ENCODE measurements at places on chromosomes 7 and 10.

DNA sequence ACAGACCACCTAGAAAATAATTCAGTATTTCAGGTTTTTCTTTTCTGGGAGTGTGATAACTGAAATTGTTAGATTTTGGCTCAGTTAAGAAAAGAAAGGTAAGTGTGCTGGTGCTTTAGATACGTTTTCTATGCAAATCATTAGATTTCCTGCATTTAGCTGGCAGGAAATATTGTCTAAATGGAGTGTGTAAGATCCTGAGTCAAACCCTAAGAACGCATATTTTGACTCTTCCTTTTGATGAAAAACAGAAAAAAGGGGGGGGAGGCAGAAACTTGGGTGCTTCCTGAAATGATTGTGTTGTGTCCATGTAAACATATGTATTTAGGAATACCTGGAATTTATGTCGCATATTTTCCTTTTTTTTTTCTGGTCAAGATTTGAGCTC is 1.2 kb downstream of the GRK5 start:
- H3K4me1 ChIP-seq, result peaks cover 49% of the 10 kb centered on the region
- peak overlapping the region; percentile 87 for H3K27ac ChIP-seq
- DNase-seq, result no peak
- H3K36me3 ChIP-seq, result peaks cover 15% of the 10 kb centered on the region
- peak overlapping the region; percentile 93 for H3K4me3 ChIP-seq

DNA sequence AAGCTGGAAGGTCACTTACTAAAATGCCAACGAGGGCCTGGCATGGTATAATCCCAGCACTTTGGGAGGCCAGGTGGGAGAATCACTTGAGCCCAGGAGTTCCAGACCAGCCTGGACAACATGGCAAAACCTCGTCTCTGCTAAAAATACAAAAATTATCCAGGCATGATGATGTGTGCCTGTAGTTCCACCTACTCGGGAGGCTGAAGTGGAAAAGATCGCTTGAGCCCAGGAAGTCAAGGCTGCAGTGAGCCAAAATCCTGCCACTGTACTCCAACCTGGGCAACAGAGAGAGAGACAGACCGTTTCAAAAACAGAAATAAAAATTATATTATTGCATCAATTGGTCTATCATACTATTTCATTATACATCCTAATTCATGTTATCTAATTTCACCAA is 18.1 kb upstream of the FAM53B start:
- H3K4me1 ChIP-seq, result no peaks in the 10 kb centered on the region
- H3K27ac ChIP-seq, result no peak overlapping the region
- no peak overlapping the region for H3K4me3 ChIP-seq
- no peak for DNase-seq
- H3K36me3 ChIP-seq, result peaks cover 57% of the 10 kb centered on the region

- no peak overlapping the region for H3K4me3 ChIP-seq
- H3K36me3 ChIP-seq, result no peaks in the 10 kb centered on the region
- DNase-seq, result no peak
- H3K27ac ChIP-seq, result no peak overlapping the region
These were observed 131.1 kb downstream of the PDE1C start for GRCh38 chr7:31939076-31939475.

GRCh38 chr10:44581996-44582395 is 197.1 kb upstream of the CXCL12 start:
- no peaks in the 10 kb centered on the region for H3K4me1 ChIP-seq
- no peak overlapping the region for H3K4me3 ChIP-seq
- H3K27ac ChIP-seq, result no peak overlapping the region
- no peaks in the 10 kb centered on the region for H3K27me3 ChIP-seq
- H3K36me3 ChIP-seq, result no peaks in the 10 kb centered on the region
- DNase-seq, result no peak

DNA sequence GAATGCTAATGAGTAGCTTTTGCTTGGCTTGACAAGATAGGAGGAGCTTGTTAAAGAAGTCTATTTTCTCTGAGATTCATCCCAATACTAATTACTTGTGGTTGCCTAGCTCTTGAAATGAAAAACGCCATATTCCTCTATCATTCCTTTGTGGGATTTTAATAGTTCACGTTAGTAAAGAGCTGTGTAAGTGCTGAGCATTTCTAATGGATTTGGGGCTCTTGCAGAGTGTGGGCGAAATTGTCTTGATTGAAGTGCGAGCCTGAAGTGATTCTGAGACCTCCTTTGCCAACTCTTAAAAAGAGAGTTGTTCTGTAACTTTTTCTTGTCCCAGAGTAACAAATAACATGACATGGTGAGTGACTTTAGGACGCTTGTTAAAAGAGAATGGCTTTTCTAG is 45.2 kb downstream of the EXOC4 start:
- no peak for DNase-seq
- H3K27me3 ChIP-seq, result no peaks in the 10 kb centered on the region
- no peak overlapping the region for H3K27ac ChIP-seq
- H3K4me3 ChIP-seq, result no peak overlapping the region
- H3K4me1 ChIP-seq, result no peaks in the 10 kb centered on the region

GRCh38 chr10:118521415-118522117 is 73.9 kb downstream of the PRLHR start:
- H3K27ac ChIP-seq, result no peak overlapping the region
- H3K27me3 ChIP-seq, result peaks cover 3% of the 10 kb centered on the region
- H3K36me3 ChIP-seq, result no peaks in the 10 kb centered on the region
- no peaks in the 10 kb centered on the region for H3K4me1 ChIP-seq
- no peak overlapping the region for H3K4me3 ChIP-seq

DNA sequence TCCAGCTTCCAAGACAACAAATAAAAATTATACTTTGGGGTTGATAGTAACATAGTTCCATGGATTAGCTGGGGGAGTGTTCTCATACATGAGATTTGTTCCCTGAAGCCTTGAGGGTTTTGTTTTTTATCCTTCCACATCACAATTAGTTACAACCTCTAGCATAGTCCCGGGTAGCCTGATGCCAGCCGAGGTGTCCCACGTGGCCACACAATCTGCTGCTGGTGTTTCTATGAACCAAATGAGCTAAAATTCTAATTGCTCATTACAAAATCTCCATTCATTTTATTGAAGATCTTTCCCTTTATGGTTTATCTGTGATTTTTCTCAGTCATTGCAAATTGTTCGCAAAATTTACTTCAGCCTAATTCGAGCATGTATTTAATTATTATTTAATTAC is 84.7 kb downstream of the CACNA2D1 start:
- H3K36me3 ChIP-seq, result no peaks in the 10 kb centered on the region
- no peak overlapping the region for H3K4me3 ChIP-seq
- H3K27me3 ChIP-seq, result no peaks in the 10 kb centered on the region
- no peak overlapping the region for H3K27ac ChIP-seq
- DNase-seq, result no peak

DNA sequence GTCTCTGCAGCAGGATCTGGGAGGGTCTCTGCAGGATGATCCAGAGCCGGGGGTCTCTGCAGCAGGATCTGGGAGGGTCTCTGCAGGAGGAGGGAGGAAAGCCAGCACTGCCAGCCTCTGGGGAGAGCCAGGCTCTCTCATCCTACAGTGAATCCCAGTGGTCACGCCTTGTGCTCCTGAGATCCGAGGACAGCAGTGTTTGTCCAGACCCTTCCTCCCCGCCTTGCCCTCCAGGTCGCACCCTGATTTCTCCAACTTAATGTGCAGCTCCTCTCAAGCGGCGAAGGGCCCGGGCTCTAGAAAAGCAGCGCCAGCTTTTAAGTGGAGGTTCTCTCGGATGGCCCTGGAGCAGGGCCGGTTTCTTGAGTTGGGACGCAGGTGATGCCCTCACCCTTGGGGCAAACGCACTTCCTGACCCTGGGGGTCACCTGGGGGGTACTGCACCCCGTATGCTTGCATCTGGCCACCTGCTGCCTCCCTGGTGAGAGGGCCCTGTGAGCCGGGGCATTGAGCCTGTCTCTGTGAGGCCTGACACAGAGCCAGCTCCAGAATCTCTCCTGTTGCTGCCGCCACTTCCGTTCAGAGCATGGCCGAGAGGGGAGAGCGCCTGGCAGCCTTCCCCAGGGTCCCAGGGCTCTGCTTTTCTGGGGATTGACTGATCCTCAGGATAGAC is 111.6 kb downstream of the ACTR3B start:
- no peak overlapping the region for H3K27ac ChIP-seq
- no peaks in the 10 kb centered on the region for H3K4me1 ChIP-seq
- no peaks in the 10 kb centered on the region for H3K27me3 ChIP-seq

- H3K4me1 ChIP-seq, result peaks cover 32% of the 10 kb centered on the region
- no peak for DNase-seq
- H3K27me3 ChIP-seq, result no peaks in the 10 kb centered on the region
- H3K36me3 ChIP-seq, result peaks cover 78% of the 10 kb centered on the region
These were observed 27.8 kb downstream of the DCLRE1C start for GRCh38 chr10:14926061-14926470.

- DNase-seq, result peak; percentile 98
- H3K4me3 ChIP-seq, result peak within 1 kb of the TSS; percentile 89
- peak within 1 kb of the TSS; percentile 97 for H3K27ac ChIP-seq
- peaks cover 14% of the 10 kb centered on the region for H3K4me1 ChIP-seq
These were observed at the start of gene ZNF438 for GRCh38 chr10:31031558-31032257. ZNF438 (minus strand) TSS chr10:31031865; CDS start chr10:30877034, 154,831 bp downstream.

DNA sequence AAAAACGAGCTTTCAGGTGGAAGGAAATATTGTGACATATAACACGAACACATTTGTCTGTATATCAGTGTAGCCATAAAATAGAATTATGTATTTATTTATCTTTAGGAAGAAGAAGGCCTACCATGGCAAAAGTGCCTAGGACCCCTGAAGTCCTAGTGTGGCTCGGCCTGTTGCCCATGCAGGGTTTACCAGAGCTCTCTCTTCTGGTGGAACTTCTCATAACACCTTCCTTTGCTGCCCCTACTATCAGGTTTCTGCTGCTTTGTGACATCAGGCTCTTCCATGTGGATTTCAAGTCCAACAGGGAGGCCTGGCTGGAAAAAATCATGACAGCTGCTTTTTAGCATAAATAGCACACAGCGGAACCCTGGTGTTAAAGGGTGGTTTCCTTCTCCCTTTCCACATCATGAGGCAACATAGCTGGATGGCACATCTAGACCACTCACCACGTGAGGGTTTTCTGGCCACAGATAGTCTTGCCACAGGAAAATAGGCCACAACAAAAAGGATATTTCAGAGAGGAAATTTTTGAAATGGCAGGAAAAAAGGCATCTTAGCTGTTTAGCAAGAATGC is 44.8 kb upstream of the ADO start:
- H3K36me3 ChIP-seq, result no peaks in the 10 kb centered on the region
- no peak overlapping the region for H3K27ac ChIP-seq
- H3K4me3 ChIP-seq, result no peak overlapping the region
- no peak for DNase-seq

- H3K27me3 ChIP-seq, result peaks cover 24% of the 10 kb centered on the region
- H3K4me1 ChIP-seq, result peaks cover 14% of the 10 kb centered on the region
- H3K27ac ChIP-seq, result no peak overlapping the region
- H3K4me3 ChIP-seq, result no peak overlapping the region
- no peak for DNase-seq
These were observed 7.5 kb upstream of the CH25H start for GRCh38 chr10:89214566-89215165.

DNA sequence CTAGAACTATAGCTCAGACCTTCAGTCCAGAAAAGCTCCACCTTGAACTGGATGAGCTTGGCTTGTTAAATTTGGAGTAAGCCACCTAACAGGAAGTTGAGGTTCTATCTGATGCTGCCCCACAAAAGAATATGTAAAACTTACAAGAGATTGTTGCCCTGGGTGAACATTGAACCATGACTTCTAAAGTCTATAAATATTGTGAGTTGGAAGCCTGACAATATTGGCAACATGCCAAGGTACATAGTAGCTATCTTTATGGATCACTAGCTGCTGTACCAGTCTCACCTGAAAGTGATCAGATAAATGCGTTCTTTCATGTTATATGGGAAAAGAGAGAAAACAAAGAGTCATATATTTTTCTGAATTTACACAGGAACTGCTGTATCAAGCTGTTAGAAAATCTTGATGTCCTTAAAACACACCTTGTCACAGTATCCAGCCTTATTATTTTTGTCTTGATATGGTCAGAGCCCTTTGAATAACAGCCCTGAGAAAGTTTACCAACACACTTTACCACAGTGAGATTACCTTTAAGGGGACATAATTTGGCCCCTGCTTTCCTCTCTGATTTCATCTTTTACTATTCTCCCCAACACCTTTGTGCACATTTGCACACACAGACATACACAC is 92.0 kb downstream of the LSMEM1 start:
- H3K4me3 ChIP-seq, result no peak overlapping the region
- H3K27me3 ChIP-seq, result peaks cover 7% of the 10 kb centered on the region
- H3K27ac ChIP-seq, result no peak overlapping the region
- no peak for DNase-seq
- H3K36me3 ChIP-seq, result no peaks in the 10 kb centered on the region

- no peak overlapping the region for H3K4me3 ChIP-seq
- DNase-seq, result no peak
- peaks cover 48% of the 10 kb centered on the region for H3K27me3 ChIP-seq
- no peak overlapping the region for H3K27ac ChIP-seq
- peaks cover 29% of the 10 kb centered on the region for H3K4me1 ChIP-seq
These were observed 472 bp downstream of the SFRP4 start for GRCh38 chr7:37916017-37916672.

- no peaks in the 10 kb centered on the region for H3K36me3 ChIP-seq
- H3K27ac ChIP-seq, result no peak overlapping the region
- no peak for DNase-seq
- H3K4me3 ChIP-seq, result no peak overlapping the region
These were observed 126.9 kb downstream of the SDK1 start for GRCh38 chr7:3427957-3428356.

DNA sequence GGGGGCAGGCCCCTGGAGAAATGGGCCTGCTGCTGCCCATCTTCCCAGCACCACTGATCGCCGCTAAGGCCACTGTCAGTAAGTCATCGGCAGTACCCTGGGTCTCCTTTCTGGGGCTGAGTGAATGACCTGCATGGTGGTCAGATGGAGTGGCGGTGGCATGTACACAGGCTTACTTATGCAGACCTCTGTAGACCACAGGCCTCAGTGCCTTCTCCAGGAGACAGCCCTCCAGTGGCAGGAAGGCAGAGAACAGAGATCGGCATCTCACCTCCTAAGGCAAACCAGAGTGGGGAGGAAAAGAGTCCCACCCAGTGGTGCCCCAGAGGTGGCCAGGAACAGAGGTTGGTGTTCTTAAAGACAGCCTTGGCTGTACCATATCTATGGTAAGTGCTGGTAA is 22.8 kb upstream of the LRRC4 start:
- no peaks in the 10 kb centered on the region for H3K27me3 ChIP-seq
- H3K4me1 ChIP-seq, result peaks cover 19% of the 10 kb centered on the region
- no peak for DNase-seq
- peaks cover 27% of the 10 kb centered on the region for H3K36me3 ChIP-seq

DNA sequence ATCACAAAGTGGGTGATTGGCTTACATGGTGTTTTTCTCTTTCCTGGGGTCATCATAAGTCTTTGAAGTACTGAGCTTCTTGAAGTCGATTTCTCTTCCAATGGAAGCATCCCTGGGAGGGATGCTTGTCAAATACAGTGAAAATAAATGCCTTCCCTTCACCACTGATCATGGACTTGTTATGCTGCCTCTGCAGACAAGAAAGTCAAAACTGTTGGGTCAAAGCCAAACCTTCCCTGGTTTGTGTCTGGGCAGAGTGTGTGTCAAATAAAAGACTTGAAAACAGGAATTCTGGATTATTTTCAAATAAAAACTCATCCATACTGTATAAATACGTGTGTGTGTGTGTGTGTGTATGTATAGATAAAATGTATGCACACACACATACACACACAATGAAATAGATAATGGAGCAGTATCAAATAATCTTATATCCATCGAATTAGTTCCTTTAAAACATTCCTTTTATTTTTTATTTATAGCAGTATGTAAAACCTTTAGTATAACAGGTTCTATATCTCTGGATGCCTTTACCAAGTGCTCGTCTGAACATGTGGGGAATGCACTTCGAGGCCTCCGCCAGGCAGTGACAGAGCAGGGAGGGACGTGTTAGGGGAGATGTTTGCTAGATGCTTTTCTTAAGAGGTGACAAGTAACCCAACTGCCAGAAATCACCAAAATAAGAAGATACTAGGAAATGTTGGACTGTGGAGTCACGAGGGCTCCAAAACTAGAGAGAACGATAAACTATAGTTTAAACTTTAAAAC is 27.2 kb upstream of the WNT16 start:
- H3K36me3 ChIP-seq, result peaks cover 23% of the 10 kb centered on the region
- H3K4me3 ChIP-seq, result no peak overlapping the region
- H3K4me1 ChIP-seq, result peaks cover 50% of the 10 kb centered on the region

Data from activated B cell treated with CpG ODN at 0.5 μM for 24 hours (primary cell).